ENCODE measurements at places on chromosomes 16 and 17.

DNA sequence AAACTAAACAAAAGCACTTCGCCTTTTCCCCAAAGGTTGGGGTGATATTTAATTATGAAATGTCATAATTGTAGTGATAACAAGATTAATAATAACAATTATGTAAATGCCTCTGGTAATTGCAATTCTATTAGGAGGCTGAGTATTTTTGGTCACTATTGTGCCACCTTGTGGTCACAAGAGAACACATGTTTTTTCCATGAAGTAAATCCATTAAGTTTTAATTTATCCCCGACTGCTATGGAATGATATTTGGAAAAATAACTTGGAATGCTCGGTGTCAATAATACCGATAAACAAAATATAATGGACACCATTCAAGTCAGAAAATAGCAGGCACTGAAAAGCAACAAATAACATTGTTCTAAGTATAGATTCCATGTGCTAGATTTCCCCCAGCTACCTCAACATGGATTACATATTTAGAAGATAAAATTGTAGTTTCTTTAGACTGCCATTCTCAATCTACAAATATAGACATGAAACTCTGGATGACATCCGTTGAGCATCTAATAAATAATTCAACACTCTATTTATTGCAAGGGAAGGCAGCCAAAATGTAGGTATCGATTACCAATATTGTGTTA, 25.0 kb upstream of the KCNJ2 start:
- DNase-seq, result no peak

- no peak for DNase-seq
These were observed 3.4 kb downstream of the NAGPA start for GRCh38 chr16:5030251-5030870.

- no peak for DNase-seq
These were observed 10.1 kb upstream of the TMEM98 start for GRCh38 chr17:32917842-32918241.

- DNase-seq, result no peak
These were observed 71.2 kb downstream of the OMG start for GRCh38 chr17:31225831-31226230.

GRCh38 chr16:89022051-89022836, 45.2 kb upstream of the CBFA2T3 start:
- DNase-seq, result no peak
